ENCODE measurements at places on chromosomes 7 and 10. TPM values are rescaled to one million over a fixed set of nuclear protein-coding genes. Genes with fewer than 3 reads are reported as not detected.

LRIT1 gene
- not detected for total RNA-seq

GATA3 gene
- 0.60 TPM for total RNA-seq

ADRA2A gene
- 21.8 TPM for total RNA-seq

MINPP1 gene
- 15.3 TPM for total RNA-seq

SPDYE9 gene
- not detected for total RNA-seq

RSPH10B2 gene
- total RNA-seq: 0.20 TPM

ELOVL3 gene
- total RNA-seq: not detected

ARHGEF35 gene
- total RNA-seq: 2.1 TPM

RNF32 gene
- total RNA-seq: not detected

TMEM213 gene
- not detected for total RNA-seq

EEPD1 gene
- 18.0 TPM for total RNA-seq

FFAR4 gene
- total RNA-seq: 1.5 TPM

LRGUK gene
- total RNA-seq: 2.6 TPM

AQP1 gene
- 352 TPM for total RNA-seq

CREB5 gene
- total RNA-seq: 22.4 TPM

BLNK gene
- 2.3 TPM for total RNA-seq

DHX32 gene
- 12.7 TPM for total RNA-seq

OPALIN gene
- not detected for total RNA-seq

CALML3 gene
- not detected for total RNA-seq

MACC1 gene
- 1.3 TPM for total RNA-seq

FEZF1 gene
- 0.22 TPM for total RNA-seq

SEMA3A gene
- total RNA-seq: 4.6 TPM

CPVL gene
- 17.5 TPM for total RNA-seq

WEE2 gene
- not detected for total RNA-seq

SPDYE11 gene
- total RNA-seq: not detected

TUBB8 gene
- total RNA-seq: 0.42 TPM

SPDYE6 gene
- total RNA-seq: not detected

TBRG4 gene
- 32.3 TPM for total RNA-seq

PDE1C gene
- total RNA-seq: 10.6 TPM

TMEM72 gene
- not detected for total RNA-seq

ASB10 gene
- total RNA-seq: not detected
